ENCODE measurements at places on chromosomes 6 and 20.
A peak's percentile ranks its signal among the peaks of the same experiment; 100 is the strongest.

GRCh38 chr20:58277578-58278472 is 31.7 kb upstream of the RAB22A start:
- no peak for DNase-seq

DNA sequence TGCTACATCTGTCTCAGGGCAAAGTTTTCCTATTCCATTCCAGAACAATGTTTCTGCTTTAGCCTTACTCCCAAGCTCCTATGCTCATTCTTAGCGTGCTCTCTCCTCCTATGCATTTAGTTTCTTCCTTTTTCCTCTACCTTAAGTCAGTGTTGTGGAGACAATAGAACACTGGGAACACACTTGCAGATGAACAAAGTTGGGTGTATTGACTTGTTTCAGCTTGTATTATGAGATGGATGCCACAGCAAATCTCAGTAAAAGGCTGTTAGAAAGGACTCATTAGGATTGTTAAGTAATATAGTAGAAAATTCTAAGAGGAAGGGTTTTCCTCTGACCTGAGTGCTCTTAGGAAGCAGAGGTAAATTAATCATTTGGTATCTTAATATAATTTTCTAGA is 48.4 kb downstream of the BMP5 start:
- DNase-seq = no peak

- DNase-seq = no peak
These were observed 55.2 kb upstream of the KIF13A start for GRCh38 chr6:18042536-18043145.

GRCh38 chr6:154165478-154165877 is 126.4 kb downstream of the OPRM1 start:
- no peak for DNase-seq

DNA sequence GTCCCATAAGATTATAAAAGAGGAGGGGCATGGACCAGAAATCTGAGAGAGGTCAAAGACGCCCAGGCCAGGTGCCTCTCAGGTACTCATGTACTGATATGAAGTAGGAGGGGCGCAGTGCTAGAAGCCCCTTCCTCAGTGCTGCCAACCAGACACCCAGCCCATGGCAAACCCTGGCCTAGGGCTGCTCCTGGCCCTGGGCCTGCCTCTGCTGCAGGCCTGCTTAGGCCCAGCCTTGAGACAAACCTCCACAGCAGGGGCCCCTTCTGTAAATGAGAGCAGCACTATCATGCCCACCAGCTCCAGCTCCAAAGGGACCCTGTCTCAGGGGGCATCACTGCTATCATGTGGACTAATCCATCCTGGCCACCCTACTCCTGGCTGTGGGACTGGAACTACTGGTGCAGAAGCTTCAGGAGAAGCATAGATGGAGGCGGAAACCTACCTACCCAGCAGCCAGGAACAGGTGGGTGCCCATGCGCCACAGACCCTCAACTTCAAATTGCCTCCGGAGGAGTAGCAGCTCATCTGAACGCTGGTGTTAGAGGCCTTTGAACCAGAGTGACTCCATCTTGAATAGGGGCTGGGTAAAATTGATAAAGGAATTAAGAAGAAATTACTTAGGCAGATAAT is 72.4 kb upstream of the LGSN start:
- no peak for DNase-seq

DNA sequence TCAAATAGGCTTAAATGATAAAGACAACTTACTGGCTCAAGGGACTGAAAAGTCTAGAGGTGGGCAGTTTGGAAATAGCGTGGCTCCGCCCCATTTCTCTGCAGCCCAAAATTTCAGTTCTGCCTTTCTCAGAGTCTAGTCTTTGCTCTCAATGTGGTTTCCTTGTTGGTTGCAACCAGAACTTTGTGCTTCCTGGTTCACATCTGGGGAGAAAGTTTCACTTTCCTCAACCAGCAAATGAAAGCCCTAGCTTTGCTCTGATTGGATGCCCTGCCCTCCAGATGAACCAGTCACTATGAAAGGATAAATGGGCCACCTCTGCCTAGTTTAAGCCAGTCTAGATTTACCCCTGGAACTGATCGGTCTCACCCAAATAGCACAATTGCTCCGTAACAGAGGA is 14.9 kb downstream of the SYCP2L start:
- DNase-seq = peak; percentile 65

DNA sequence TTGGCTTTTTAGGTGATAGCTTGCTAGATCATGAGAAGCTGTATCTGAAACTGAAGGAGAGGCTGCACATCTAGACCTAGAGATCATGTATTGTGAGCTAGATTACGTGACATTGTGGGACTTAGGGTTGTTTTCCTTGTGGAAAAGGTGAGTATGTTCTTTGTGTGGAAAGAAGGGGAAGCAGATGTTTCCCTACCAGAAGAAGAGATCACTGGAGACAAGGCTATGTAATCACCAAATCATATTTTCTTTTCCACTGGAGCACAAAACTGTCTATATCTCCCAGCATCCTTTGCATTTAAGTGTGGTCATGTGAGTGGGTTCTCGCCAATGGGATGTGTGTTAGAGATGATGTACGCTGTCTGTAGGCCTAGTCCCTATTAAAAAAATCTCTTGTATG is 7.0 kb upstream of the EPB41L2 start:
- no peak for DNase-seq

- no peak for DNase-seq
These were observed 556.0 kb upstream of the JAG1 start for GRCh38 chr20:11229772-11230171.

DNA sequence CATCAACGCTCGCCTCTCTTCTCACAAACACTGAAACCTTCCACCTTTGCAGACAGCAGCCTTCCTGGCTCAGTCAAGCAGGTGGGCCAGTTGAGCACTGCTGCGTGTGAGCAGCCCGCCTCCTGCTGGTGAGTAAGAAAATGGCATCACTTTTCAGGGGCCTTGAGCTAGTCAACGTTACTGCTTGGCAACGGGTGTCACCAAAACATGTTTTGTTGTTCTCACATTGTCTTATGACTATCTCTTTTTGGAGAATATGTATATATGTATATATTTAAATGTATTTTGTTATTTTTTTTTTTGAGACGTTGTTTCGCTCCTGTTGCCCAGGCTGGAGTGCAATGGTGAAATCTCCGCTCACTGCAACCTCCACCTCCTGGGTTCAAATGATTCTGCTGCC is 97.0 kb upstream of the AGPAT4 start:
- peak; percentile 23 for DNase-seq

- DNase-seq = no peak
These were observed 10.9 kb downstream of the BANF2 start for GRCh38 chr20:17710379-17711266.

DNA sequence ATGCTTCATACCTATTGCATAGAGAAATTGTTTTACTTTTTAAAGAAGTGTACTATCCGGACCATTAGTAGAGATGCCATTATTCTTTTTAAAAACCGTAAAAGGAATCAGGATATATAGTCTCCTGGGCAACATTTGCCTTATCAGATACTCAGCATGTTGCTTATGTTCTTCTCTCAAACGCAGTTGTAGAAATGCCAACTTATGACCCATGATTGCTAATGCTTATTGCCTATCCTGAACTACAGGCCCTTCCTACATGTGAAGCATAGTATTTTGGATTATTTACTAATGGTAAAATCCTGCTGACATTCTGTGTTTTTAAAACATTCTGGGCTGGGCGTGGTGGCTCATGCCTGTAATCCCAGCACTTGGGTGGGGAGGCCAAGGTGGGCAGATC is 99.5 kb downstream of the FOXO3 start:
- no peak for DNase-seq

All from KG1 (cell line).